ENCODE measurements at places on chromosomes 7 and 10. TPM values are rescaled to one million over a fixed set of nuclear protein-coding genes. Genes with fewer than 3 reads are reported as not detected.

DNA sequence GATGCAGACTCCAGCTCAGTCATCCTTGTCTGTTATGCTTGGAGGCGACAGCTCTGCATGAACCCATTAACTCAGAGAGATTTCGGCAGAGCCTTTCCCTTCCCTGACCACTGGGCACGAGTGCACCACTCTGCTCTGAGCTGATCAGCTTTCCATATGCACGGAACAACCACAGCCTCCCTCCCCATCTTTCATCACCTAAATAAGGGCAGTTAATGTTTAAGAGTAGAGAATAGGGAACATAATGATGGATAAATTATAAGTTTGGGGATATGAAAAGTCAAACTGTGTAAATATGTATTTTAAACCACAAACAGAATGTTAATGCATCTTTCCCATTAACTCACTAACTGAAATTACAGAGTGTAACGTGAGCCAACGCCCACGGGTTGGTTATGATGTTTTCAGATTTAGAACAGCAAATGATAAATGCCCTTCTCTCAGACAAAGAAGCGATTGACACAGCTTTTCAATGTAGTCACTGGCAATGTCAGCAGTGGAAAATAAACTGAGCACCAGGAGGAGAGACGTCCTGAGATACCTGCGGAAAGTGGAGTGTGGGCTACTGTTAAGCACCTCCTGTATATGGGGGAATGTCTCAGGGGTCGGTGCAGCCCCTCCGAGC is 658.2 kb downstream of the LRMDA start:
- no peaks in the 10 kb centered on the region for H3K36me3 ChIP-seq
- H3K4me3 ChIP-seq: no peak overlapping the region
- DNase-seq: no peak
- H3K27ac ChIP-seq: no peak overlapping the region
- H3K4me1 ChIP-seq: no peaks in the 10 kb centered on the region

DNA sequence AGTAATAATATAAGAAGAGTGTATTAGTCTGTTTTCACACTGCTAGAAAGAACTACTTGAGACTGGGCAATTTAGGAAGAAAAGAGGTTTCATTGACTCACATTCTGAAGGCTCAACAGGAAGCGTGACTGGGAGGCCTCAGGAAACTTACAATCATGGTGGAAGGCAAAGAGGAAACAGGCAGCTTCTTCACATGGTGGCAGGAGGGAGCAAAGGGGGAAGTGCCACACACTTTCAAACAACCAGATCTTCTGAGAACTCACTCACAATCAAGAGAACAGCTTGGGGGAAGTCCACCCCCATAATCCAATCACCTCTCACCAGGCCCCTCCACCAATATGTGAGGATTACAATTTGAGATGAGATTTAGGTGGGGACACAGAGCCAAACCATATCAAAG is 212.5 kb upstream of the HDAC9 start:
- H3K36me3 ChIP-seq: no peaks in the 10 kb centered on the region
- no peak overlapping the region for H3K27ac ChIP-seq
- H3K4me1 ChIP-seq: no peaks in the 10 kb centered on the region
- no peak for DNase-seq
- peaks cover 2% of the 10 kb centered on the region for H3K27me3 ChIP-seq
- H3K4me3 ChIP-seq: no peak overlapping the region

- no peak for DNase-seq
- H3K27me3 ChIP-seq: no peaks in the 10 kb centered on the region
- peaks cover 13% of the 10 kb centered on the region for H3K4me1 ChIP-seq
These were observed 6.9 kb upstream of the ZKSCAN1 start for GRCh38 chr7:100008525-100008924.

PRR15 gene
- total RNA-seq: 0.23 TPM

DNA sequence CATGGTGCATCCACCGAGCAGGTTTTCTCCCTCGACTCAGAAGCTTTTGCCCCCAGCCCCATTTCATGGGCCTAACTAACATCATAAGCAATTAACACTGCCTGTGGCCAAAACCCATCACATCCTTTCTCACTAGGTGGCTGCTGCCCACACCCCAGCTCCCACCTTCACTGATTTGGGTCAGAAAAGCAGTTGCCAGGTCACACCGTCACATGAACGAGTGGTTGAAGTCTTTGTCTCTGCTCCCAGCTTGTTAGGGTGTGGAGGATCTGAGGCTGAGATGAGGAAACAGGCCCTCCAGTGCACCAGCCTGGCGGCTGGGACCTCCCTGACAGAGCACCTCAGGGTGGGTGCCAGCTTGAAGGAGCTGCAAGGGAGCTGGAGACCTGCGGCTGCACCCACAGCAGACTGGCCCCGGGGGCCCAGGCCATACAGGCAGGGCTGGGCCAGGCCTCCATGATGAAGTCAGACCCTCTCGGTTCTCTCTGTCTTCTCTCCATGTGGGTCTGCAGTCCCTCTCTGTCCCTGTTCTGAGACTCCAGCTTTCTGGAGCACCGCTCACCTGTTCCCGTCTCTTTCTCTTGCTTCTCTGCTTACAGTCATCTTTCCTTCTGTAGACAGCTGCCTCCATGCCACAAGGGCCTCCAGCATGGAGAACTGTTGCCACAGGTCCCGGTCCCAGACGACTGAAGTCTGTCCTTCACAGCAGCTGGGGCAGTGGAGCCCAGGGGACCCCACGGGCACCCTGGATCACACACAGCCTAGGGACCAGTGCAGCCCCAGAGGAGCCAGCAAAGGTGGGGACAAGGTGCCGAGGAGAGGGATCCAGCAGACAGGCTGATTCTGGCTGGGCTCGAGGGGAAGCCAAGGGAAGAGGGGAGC is 13.8 kb upstream of the INPP5A start:
- no peak overlapping the region for H3K4me3 ChIP-seq
- H3K36me3 ChIP-seq: no peaks in the 10 kb centered on the region
- no peak overlapping the region for H3K27ac ChIP-seq
- H3K27me3 ChIP-seq: no peaks in the 10 kb centered on the region
- DNase-seq: no peak

DNA sequence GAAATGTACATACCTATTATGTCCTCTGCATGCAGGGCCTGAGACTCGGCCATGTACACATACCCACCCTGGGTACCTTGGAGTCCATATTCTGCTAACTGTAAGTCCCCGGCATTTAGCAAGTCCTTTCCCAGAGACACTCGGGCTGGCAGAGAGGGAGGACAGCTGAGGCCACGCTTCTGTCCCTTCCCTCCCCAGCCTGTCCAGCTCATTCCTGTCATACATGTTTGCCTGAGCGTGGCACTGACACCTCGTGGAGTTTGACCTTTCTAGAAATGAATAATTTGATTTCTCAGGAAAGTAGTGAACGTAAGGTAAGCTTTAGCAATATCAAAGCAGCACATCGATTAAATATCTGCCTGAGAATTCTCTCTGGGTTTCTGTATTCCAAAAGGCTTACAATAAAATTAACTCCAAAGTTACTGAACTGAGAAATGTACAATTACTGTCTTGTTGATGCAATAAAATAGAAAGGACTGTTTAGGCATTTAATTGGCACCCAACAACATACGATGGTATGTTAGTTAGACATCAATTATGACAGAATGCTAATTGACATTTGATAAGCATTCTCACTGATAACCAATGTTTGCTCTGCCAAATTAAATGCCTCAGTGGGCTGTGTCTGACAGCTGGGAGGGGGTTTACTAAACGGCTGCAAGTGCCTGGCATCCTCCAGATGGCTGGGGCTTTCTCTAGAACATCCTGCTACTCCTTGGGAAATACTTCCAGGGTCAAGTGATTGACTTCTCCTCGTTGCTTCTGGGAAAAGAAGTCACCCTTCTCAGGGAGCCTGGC is 221.2 kb downstream of the CCSER2 start:
- no peak overlapping the region for H3K4me3 ChIP-seq
- DNase-seq: no peak
- peaks cover 19% of the 10 kb centered on the region for H3K27me3 ChIP-seq

DNA sequence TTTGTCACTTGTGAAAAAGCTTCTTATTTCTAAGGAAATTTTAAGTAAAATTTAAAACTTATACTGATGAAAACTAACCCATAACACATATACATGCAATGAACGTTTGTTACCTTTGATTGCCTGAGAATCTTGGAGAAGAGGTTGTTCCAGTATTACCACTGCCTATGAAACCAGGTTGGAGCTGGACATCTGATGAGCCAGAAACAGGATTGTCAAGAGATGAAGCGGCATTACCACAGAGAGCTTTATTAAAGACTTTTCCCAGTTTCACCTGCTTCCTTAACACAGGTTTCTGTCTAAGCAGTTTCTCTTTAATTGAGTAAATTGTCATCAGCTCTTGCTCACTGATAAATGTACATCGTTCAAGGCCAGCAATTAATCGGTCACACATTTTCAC is 9.0 kb upstream of the KIF20B start:
- DNase-seq: no peak
- H3K4me1 ChIP-seq: no peaks in the 10 kb centered on the region
- H3K36me3 ChIP-seq: no peaks in the 10 kb centered on the region
- H3K27ac ChIP-seq: no peak overlapping the region
- H3K4me3 ChIP-seq: no peak overlapping the region
- no peaks in the 10 kb centered on the region for H3K27me3 ChIP-seq

GRCh38 chr7:117395743-117396142 is 31.6 kb downstream of the ASZ1 start:
- no peaks in the 10 kb centered on the region for H3K4me1 ChIP-seq
- H3K27me3 ChIP-seq: peaks cover 3% of the 10 kb centered on the region
- H3K4me3 ChIP-seq: no peak overlapping the region

- H3K4me1 ChIP-seq: no peaks in the 10 kb centered on the region
- no peaks in the 10 kb centered on the region for H3K27me3 ChIP-seq
- no peaks in the 10 kb centered on the region for H3K36me3 ChIP-seq
- H3K4me3 ChIP-seq: no peak overlapping the region
- H3K27ac ChIP-seq: no peak overlapping the region
- no peak for DNase-seq
These were observed 30.7 kb upstream of the HSPA12A start for GRCh38 chr10:116772909-116773705.

- H3K27ac ChIP-seq: no peak overlapping the region
- H3K36me3 ChIP-seq: no peaks in the 10 kb centered on the region
- H3K4me3 ChIP-seq: peak overlapping the region; percentile 72
- H3K4me1 ChIP-seq: peaks cover 12% of the 10 kb centered on the region
These were observed 1.4 kb upstream of the CREB5 start for GRCh38 chr7:28410628-28411531.

DNA sequence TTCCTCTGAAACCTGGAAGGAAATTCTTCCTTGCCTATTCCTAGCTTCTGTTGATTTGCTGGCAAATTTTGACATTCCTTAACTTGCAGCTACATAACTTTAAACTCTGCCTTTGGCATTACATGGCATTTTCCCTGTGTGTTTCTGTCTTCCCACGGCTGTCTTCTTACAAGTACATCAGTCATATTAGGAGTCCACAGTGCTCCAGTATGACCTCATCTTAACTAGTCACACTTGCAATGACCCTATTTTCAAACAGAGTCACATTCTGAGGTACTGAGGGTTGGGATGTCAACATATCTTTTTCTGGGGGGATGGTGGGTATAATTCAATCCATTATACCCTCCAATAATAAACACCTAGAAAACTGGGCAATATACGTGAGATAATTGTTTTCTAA is 37.4 kb upstream of the EPHB6 start:
- H3K36me3 ChIP-seq: no peaks in the 10 kb centered on the region
- H3K27ac ChIP-seq: no peak overlapping the region
- no peaks in the 10 kb centered on the region for H3K27me3 ChIP-seq
- no peak overlapping the region for H3K4me3 ChIP-seq
- no peak for DNase-seq

GRCh38 chr10:131193923-131194322 is 117.6 kb downstream of the TCERG1L start:
- no peaks in the 10 kb centered on the region for H3K36me3 ChIP-seq
- DNase-seq: no peak
- no peaks in the 10 kb centered on the region for H3K27me3 ChIP-seq
- no peak overlapping the region for H3K4me3 ChIP-seq
- no peak overlapping the region for H3K27ac ChIP-seq
- H3K4me1 ChIP-seq: no peaks in the 10 kb centered on the region

AKR1C4 gene
- not detected for total RNA-seq

PPP1R17 gene
- total RNA-seq: not detected

AOAH gene
- total RNA-seq: 0.31 TPM

TMEM140 gene
- 3.2 TPM for total RNA-seq

GRCh38 chr7:46226860-46227259 is 305.8 kb upstream of the IGFBP3 start:
- no peak overlapping the region for H3K4me3 ChIP-seq
- H3K27ac ChIP-seq: no peak overlapping the region
- H3K4me1 ChIP-seq: no peaks in the 10 kb centered on the region
- no peak for DNase-seq

- H3K36me3 ChIP-seq: no peaks in the 10 kb centered on the region
- no peak for DNase-seq
These were observed 96.2 kb downstream of the C10orf105 start for GRCh38 chr10:71623098-71623985.

DNA sequence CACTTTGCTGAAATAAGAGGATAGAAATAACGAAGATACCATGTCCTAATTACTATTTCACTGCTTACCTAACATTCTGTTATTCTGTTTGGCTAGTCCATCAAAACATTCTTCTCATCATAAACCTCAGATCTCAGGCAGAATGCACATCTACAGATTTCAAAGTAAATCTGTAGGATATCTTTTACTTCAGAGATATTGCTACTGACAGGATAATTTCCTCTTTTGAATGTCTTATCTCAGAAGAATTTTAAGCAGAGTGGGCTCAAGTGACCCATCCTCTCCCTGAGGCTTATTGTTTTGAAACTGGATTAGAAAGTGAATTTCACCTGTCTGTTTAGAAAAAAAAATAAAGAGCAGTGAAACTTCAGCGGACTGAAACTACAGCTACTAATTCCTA is 83.6 kb downstream of the SEMA3C start:
- no peak for DNase-seq
- H3K4me3 ChIP-seq: no peak overlapping the region
- no peaks in the 10 kb centered on the region for H3K36me3 ChIP-seq
- H3K27me3 ChIP-seq: no peaks in the 10 kb centered on the region
- H3K4me1 ChIP-seq: peaks cover 88% of the 10 kb centered on the region

DNA sequence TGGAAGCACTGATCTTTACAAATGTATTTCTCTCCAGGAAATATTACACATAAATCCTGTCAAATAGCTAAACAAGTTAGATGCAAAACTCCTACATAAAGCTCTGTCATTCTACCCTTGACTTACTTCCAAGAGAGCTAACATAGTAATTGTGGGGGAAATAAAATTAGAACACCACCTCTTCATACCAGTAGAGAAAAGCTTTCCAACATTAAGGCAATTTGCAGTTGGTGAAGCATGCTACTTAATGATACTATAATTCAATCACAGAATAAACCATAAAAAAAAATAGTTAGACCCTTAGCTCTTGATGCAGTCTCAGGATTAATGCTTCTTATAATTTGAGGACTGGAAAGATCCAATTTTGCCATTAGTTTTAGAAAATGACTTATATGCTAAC is 35.2 kb downstream of the SEMA3A start:
- H3K4me3 ChIP-seq: no peak overlapping the region
- H3K4me1 ChIP-seq: peaks cover 22% of the 10 kb centered on the region
- DNase-seq: no peak
- H3K27me3 ChIP-seq: no peaks in the 10 kb centered on the region

DNA sequence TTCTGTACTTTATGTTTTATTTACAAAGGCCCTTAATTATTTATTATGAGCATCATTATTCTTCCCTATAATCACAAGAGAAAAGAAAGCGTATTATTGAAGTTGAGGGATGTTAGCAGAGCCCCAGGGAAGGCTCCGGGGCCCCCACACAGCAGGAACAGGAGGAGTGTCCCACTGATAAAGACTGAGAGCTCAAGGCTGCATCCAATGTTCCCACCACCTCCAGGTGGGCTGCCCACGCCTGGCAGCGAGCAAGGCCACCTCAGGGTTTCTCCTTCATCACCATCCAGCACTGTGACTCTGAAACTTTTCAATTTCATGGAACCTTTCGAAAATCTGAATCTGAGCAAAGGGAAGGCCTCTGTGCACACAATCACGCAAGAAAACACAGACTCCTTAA is 35.9 kb upstream of the WIPF3 start:
- no peaks in the 10 kb centered on the region for H3K4me1 ChIP-seq
- H3K27me3 ChIP-seq: peaks cover 7% of the 10 kb centered on the region
- no peaks in the 10 kb centered on the region for H3K36me3 ChIP-seq
- no peak for DNase-seq
- H3K4me3 ChIP-seq: no peak overlapping the region
